ENCODE measurements at places on chromosomes 6 and 20. TPM values are rescaled to one million over a fixed set of nuclear protein-coding genes. Genes with fewer than 3 reads are reported as not detected.

The MCHR2 gene
- not detected for total RNA-seq

The BLTP3A gene
- 14.1 TPM for total RNA-seq

The NNAT gene
- total RNA-seq = 0.83 TPM

DNA sequence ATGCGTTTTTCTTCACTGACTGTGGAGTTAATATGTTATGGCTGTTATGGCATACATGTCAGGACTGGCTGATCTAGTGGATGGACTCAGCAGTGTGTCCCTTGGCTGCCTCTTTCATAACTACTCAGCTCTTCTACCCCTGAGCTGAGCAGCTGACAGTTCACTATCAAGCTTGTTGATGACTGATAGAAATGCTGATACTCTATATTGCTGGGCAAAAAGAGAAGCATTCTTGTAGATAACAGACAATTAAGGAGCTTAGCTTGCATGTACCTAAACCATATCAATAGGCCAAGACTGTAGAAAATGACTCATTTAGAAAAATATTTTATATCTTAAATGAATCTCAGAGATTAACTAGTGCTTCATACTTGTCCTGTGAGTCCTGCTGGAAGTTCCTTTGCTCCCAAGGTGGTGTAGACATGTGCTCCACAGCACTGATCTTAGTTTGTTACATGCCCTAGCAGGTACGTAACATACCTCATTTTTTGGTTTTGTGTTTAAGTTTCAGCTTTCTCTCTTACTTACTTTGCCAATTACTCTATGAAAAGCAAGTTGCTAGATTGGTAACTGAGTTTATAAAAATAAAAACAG, 236.9 kb downstream of the GMDS start:
- H3K27me3 ChIP-seq = no peaks in the 10 kb centered on the region
- H3K36me3 ChIP-seq = no peaks in the 10 kb centered on the region
- no peak overlapping the region for H3K27ac ChIP-seq
- no peaks in the 10 kb centered on the region for H3K4me1 ChIP-seq

GRCh38 chr6:149181304-149181703, 136.2 kb upstream of the TAB2 start:
- no peaks in the 10 kb centered on the region for H3K27me3 ChIP-seq
- no peak for DNase-seq
- no peak overlapping the region for H3K4me3 ChIP-seq
- no peak overlapping the region for H3K27ac ChIP-seq

DNA sequence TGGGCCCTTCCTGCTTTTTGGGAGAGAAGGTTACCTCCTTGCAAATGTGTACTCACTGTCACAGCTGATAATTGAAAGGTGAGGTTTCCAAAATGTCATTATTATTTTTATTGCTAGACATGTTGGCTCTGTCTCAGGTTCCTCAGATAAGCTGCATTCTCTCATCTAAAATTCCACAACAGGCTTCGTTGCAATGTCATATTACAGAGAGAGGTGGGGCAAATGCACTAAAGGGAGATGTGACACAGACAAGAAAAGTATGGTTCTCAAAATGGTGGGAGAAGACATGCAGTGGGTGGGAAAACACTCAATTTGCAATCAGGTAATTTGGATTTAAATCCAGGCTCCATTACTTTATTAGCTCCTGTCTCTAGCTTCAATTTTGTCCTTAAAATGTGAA, 256.4 kb upstream of the POU3F2 start:
- no peak for DNase-seq
- no peaks in the 10 kb centered on the region for H3K36me3 ChIP-seq
- H3K4me3 ChIP-seq = no peak overlapping the region
- no peaks in the 10 kb centered on the region for H3K27me3 ChIP-seq
- H3K4me1 ChIP-seq = no peaks in the 10 kb centered on the region

- H3K27me3 ChIP-seq = no peaks in the 10 kb centered on the region
- no peak for DNase-seq
- no peaks in the 10 kb centered on the region for H3K4me1 ChIP-seq
- no peak overlapping the region for H3K27ac ChIP-seq
These were observed 401.2 kb upstream of the AGPAT4 start for GRCh38 chr6:161674930-161675682.

GRCh38 chr6:32113386-32114352, 4.5 kb upstream of the TNXB start:
- H3K4me3 ChIP-seq = no peak overlapping the region
- peak overlapping the region; percentile 85 for H3K27ac ChIP-seq
- no peaks in the 10 kb centered on the region for H3K27me3 ChIP-seq

GRCh38 chr6:127162836-127163235, 44.4 kb downstream of the RSPO3 start:
- no peaks in the 10 kb centered on the region for H3K4me1 ChIP-seq
- H3K27me3 ChIP-seq = no peaks in the 10 kb centered on the region
- no peak overlapping the region for H3K27ac ChIP-seq
- H3K36me3 ChIP-seq = no peaks in the 10 kb centered on the region

DNA sequence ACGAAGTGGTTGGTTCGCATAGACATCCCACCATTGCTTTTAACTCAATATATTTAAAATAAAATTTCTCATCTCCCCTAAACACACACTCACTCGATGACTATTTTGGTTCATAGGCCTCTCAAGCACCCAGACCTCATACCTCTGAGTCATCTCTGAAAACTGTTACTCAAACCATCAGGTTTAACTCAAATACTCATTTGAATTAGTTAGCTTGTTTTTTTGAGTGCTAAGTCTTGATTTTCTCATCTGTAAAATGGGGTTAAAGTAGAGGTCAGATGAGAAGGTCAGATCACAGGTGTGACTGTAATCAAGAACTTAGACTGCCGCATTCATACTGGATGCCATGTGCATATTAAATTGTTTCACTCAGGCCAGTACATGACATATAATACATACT, 243.9 kb upstream of the TENT5A start:
- H3K4me3 ChIP-seq = no peak overlapping the region
- DNase-seq = no peak
- H3K27me3 ChIP-seq = no peaks in the 10 kb centered on the region
- H3K27ac ChIP-seq = no peak overlapping the region
- no peaks in the 10 kb centered on the region for H3K4me1 ChIP-seq
- no peaks in the 10 kb centered on the region for H3K36me3 ChIP-seq

DNA sequence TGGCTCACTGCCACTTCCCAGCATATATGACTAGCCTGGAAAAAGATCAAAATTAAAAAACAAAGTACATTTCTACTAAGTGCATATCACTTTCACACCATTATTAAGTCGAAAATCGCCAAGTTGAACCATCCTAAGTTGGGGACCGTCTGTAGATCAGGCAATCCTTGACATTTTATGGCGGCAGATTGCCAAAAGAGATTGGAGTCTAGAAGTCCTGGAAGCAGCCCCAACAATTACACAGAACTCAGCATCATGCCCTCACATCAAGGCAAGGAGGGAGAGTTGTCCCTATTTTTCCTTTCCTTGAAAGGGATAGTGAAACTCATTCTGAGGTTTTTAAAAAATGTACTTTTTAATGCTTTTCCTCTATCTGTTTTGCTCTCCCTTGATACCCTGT, 30.7 kb downstream of the SLC22A3 start:
- H3K27ac ChIP-seq = peak overlapping the region; percentile 19
- H3K4me1 ChIP-seq = peaks cover 10% of the 10 kb centered on the region
- H3K4me3 ChIP-seq = no peak overlapping the region

Measured in lower lobe of right lung (tissue), 2 donors.